ENCODE measurements at places on chromosomes 3 and 15.

GRCh38 chr15:33283576-33283975, 27.2 kb upstream of the RYR3 start:
- no peak for DNase-seq

GRCh38 chr15:101156061-101156460, 95.8 kb downstream of the CHSY1 start:
- no peak for DNase-seq

DNA sequence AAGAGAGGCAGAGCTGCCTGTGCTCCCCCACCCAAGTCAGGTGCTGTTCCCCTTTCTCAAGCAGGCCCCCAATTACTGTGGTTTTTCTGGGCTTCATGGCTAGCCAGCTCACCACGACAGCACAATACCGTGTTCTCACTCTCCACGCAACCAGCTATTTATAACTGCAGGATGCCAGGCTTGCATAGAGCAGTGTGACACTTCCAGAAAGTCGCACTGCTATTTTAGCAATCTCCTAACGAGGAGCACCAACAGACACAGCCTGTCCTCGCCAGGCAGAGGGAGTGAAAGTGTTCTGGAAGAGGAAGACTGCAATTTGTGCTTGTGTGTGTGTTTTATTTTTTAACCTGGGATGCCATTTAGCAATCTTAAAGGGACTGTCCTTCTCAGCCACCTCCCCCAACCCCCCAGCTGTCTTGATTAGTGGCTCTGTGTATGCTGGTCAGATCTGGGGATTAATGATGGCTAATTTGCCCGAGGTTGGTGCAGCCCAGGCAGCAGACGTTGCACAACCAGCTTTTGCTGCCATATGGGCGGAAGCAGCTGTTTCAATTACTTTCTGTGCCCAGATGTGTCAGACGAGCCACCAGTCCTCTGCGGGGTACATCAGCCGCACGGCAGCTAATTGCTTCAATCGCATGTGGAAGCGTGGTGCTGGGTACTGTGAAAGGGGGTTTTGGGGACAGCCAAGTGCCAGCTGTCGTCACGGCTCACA, 268.0 kb upstream of the ARRDC4 start:
- DNase-seq, result no peak

GRCh38 chr15:66644000-66644787, 57.8 kb upstream of the SMAD6 start:
- DNase-seq, result no peak

Measured in stimulated activated CD8-positive, alpha-beta memory T cell treated with anti-CD3 and anti-CD28 coated beads, Interleukin-4, amount 100 ng/mL, for 48 hours (primary cell).